ENCODE measurements at places on chromosomes 1 and 21.
A peak's percentile ranks its signal among the peaks of the same experiment; 100 is the strongest.

- DNase-seq, result no peak
These were observed 23.1 kb upstream of the C1orf198 start for GRCh38 chr1:230891413-230891812.

DNA sequence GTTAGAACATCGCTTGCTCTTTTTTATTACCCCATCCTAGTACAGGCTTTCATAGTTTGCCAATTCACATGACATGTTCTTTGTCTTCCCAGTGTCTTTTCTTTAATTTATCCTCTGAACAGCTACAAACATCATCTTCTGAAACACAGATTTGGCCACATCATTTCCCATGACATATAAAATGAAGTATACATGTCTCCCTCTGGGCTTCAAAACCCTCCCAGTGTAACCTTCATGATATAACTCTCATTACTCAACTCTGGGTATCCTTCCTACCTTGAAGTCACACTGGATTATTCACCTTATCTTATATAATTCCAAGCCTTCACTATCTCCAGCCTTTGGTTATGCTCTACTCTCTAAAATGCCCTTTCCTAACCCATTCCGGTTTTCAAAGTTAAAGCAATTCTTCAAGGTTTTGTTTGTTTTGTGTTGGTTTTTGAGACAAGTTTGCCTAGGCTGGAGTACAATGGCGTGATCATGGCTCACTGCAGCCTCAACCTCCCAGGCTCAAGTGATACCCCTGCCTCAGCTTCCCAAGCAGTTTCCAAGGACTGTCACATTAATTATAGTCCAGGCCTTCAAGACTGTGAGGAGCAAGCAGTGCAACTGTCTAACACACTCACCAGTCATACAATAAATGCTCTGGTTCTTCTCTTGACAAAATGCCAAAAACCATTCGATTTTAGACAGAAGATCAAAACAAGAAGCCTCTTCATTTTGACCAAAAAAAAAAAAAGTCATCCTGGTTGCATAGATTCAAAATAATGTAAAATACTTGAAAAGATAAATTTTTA is 5.8 kb downstream of the RGS1 start:
- no peak for DNase-seq

DNA sequence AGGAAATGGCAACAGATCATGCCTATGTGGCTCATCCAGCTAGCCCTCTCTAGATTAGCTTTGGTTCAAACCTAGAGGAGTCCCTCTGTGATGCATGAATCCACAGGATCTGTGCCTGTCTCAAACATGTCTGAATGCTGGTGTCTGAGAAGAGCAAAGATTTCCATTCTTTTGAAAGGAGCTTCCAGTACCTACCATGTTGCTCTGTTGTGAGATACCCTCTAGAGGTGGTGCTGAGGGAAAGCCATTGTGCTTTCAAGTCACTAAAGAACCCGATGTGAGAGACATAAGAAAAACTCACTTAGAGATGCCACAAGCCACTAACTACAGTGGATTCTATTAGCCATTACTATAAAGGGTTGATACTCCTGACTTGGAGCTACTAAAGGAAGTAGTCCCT is 103.6 kb downstream of the LRRC40 start:
- no peak for DNase-seq

DNA sequence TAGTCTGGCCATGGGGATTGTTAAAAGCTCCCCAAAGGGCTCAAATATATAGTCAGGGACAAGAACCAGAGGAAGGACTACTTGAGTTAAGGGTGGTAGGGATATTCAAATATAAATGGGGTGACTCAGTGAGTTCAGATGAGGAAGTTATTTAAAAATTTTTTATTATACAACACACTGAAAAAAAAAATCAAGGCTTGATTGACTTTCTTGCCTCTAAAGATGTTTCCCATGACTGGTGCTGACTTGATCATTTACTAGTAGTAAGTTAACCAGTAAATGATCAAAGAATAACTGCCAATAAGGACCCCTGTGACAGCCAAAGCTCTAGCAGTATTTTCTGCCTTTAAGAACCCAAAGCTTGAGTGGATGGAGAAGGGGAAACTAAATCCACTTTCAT is 357.6 kb upstream of the NR5A2 start:
- DNase-seq, result no peak

DNA sequence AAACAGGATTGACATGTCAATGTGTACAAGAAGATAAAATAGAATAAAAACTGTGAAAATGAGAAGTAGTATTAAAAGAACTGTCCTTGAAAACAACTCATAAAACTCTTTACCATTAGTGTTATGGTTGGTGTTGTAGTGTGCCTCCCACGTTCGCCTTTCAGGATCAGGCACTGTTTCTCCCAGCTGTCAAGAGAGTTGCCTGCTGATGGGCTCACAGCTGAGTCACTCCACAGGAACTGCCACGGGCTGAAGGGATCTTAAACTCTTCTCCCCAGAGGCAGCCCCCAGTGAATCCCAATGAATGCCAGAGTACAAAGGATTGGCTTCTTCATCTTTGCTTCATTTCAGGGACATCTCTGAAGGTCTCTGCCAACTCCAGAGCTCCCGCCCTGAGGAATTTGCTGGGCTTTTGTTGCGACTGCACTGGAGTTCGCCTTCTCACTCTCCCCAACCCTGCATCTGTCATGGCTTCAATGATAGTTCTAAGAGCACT is 119.6 kb downstream of the ADGRL2 start:
- DNase-seq, result no peak

- DNase-seq, result no peak
These were observed 337.7 kb downstream of the DISC1 start for GRCh38 chr1:231964241-231964640.

- no peak for DNase-seq
These were observed 28.2 kb downstream of the PRDM2 start for GRCh38 chr1:13728091-13728715.

GRCh38 chr1:21818656-21819055 is 6.6 kb downstream of the LDLRAD2 start:
- DNase-seq, result no peak

DNA sequence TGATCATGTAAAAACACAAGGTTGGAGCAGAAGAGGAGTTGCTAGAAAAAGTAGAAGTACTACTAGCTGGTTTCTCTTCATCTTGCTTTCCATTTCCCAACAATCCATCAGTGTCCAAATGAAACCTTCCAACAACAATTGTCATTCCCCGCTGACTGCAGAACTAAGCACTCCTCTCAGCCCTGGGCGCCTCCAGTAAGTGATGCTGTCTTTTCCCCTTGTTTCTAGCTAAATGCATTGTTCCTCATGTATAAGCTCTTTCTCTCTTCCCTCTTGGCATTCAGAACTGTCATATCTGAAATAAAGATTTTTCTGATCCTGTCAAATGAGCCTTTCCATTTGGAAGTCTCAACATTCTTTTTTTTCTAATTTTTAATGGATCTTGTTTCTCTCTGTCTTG is 68.7 kb downstream of the FCRL5 start:
- no peak for DNase-seq

- no peak for DNase-seq
These were observed 88.9 kb downstream of the LRRC53 start for GRCh38 chr1:74423471-74423870.

DNA sequence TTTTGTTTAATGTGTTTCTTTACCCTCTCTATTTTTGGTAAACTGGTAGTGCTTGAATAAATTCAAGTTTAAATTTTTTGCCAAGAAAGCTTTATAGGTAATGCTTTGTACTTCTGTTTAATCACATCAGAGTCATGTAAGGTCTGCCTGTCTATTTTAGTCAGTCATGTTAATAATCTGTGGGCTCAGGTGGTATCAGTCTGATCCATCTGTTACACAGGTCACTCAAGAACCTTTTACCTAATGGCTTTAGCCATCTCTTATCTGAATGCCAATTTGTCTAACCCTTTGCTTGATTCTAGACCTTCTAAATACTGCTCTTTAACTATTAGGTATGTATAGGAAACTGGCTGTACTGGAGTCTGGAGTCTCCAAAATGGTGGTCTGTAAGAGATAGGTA is 16.6 kb downstream of the MDM4 start:
- no peak for DNase-seq

DNA sequence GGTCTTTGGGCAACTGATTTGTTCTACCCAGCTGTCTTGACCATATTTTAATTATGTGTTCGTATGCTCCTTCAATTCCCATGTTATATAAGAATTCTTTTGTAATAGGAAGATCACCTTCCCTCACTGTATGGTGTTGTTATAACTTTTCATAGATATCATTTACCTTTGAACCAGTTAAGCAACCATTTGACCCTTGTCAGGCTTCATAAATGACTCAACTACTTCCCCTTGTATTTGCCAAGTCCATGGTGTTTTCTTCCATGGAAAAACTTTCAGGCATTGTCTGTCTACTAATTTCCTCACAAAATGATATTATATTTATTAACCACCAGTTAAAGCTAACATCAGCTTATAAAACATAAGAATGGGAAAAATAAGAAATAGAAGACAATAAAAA is 5.1 kb downstream of the BPNT1 start:
- no peak for DNase-seq

GRCh38 chr1:6163191-6163972 is 16.7 kb downstream of the CHD5 start:
- DNase-seq, result no peak

GRCh38 chr1:163706915-163707314 is 385.2 kb downstream of the NUF2 start:
- DNase-seq, result no peak

DNA sequence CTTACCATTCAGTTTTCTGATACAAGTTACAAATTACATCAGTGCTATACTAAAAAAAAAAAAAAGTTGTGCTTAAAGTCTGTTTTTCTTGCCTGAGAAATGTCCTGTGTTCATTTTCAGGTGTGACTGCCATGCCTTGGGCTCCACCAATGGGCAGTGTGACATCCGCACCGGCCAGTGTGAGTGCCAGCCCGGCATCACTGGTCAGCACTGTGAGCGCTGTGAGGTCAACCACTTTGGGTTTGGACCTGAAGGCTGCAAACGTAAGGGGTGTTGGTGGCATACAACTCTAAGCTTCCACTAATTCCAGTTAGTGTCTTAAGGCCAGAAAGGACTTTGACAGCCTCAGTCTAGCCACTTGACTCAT is 60.1 kb upstream of the LAMC2 start:
- no peak for DNase-seq

DNA sequence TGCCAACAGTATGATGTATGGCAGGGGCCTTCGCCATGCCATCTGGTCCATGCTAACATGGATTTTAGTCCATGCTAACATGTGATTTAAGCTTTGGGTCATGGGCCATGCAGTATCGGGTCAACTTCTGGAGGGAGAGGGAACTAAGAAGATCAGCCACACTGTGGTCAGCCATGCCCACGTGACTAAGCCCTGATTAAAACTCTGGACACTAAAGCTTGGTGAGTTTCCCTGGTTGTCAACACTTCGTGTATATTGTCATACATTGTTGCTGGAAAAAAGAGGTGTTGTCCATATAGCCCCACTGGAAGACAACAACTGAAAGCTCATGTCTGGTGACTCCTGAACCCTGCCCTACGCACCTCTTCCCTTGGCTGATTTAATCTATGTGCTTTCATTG is 90.5 kb downstream of the SUSD4 start:
- no peak for DNase-seq

GRCh38 chr1:67441183-67441582 is 11.0 kb upstream of the SERBP1 start:
- DNase-seq, result no peak

GRCh38 chr1:2091611-2092604 is 41.7 kb downstream of the PRKCZ start:
- no peak for DNase-seq

DNA sequence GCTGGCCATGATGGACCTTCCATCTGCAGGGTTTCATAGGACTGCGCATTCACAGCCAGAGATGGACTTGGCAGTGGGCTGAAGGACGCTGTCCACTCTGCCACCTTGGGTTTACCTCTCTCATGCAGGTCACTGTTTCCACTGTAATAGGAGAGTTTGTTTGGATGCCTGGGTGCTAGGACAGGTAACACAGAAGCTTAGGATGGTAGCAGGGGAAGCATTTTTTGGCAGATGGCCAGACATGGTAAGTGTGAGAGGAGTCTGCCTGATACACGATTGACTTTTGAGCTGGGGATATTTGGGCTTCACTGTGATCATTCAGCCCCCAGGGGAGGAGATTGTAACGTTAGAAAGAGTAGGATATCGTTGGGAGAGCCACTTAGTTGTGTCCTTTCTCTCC is 11.8 kb downstream of the PSEN2 start:
- DNase-seq, result peak; percentile 83

DNA sequence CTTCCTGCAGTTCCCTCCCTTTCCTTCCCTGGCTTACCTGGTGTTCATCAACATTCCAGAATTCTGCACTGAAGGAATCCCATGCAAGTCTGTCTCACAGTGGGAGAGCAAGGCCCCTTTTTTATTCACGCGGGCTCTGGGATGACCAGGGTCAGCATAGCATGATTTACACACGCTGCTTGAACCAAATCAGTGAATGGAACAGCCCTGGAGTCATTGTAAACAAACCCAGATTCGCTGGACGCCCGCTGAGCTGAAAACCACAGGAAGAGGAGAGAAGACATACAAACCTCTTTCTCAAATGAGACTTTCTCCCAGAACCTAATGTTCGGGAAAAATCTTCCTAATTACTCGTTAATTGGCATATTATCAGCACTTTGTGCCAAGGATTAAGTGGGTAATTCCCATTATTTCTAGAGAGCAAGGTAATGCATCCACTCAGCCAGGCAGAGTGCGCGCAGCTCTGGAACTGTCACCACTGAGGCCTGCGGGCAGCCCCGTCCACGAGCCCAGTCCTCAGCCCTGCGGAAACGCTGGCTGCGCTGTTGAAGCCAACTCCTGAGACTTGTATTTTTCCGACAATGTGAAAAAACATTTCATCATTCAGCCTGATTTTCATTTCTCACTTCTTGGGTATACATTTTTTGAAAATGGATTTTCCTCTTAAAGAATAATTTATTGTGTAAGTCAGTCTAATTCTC is 140.0 kb downstream of the ETS2 start:
- DNase-seq, result no peak

DNA sequence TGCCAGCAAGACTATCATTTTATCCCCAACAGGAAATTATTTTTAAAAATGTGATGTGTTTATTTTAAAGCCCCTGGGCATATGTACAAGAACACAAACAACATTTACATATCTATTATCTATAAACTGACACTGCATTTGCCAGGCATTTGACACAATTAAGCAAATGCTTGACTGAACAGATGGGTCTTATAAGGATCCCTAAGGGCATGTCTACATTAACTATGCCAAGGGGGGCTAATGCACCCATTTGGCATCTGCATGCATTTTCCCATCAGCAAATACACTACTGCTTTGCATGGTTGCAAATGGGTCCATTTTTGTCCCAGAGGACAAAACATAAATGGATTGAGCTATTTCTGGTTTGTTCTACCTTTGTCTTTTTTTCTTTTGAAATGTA is 884.8 kb upstream of the B3GALT2 start:
- DNase-seq, result no peak

GRCh38 chr1:84735483-84735882 is 45.2 kb upstream of the SSX2IP start:
- no peak for DNase-seq

GRCh38 chr21:15894596-15894995 is 164.8 kb downstream of the USP25 start:
- no peak for DNase-seq
